ENCODE measurements at places on chromosomes 12 and 14.

DNA sequence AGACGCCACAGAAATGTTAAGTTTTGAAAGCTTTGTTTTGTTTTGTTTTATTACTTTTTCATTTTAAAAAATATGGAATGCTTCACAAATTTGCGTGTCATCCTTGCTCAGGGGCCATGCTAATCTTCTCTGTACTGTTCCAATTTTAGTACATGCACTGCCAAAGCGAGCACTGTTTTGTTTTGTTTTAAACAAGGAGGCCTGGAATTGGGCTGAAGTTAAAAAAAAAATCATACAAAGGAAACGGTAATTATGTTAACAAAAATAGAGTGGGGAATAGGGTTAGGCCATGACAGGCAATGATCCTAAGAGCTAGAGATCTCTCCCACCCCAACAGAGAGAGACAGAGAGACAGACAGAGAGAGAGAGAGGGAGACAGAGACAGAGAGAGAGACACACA lies 57.0 kb downstream of the ZFP36L1 start:
- DNase-seq, result no peak

DNA sequence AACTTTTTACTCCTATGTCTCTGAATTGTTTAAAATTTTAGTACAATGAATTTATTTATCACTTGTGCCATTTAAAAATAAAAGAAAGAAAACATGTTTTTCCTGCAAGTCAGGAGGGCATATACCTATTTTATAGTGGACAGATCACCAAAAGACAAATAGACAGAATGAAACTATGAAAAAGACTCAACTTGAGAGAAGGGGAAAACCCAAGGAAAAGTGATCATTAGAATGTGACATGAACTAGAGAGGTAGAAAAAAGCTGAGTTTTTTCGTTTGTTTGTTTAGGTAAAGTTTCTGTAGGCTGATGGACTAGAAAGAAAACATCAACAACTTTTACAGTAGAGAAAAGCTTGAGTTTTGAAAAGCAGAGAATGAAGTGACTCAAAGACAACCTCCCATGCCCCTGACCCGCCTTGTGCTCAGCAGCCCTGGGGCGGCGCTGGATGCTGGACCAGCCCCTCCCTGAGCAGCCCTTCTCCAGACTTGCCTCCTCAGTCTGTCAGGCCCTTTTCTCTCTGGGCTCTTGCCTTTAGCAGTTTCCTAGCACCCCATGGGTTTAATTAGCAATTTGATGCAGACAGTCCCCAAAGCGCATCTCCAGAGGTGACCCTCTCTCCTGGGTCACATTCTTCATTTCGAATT lies 95.1 kb upstream of the ARID2 start:
- no peak for DNase-seq

DNA sequence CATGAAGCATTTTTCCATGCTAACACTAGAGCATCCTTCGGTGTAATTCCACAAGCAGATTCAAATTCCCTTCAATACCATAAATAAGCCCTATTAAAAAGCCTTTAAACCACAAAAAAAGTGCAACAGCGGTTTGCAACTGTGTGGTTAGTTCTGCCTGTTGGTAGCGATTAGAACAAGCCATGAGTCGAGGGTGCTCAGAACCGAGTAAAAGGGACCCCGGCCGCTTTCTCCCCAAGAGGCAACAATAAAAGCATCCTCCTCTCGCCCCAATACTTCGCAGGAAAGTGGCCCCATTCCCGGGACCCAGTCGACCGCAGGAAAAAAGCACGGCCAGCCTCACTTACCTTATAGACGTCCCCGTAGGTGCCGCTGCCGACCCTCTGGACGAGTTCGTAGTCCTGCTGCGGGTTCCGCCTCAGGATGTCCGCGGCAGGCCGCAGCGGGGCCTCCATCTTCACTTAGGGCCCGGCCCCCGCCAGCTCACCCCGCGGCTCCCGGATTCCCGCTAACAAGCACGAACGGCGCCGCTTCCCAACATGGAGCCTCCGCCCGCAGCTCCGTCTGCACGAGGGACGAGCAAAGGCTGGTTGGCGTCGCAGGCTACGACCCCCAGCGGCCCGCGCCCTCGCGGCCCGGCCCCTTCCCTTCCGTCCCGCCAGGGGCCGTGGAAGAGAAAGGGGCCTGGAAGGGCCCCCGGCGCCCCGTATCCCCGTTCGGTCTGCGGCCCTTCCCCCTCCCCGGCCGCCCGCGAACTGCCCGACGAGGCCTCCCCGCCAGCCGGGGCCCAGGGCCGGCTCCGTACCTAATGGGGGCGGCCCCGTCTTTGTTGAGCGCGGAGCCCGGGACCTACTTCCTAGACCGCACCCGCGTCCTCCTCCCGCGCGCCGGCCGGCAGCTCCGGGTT lies 521 bp downstream of the MAP4K5 start:
- DNase-seq, result peak; percentile 46

GRCh38 chr12:101992091-101992490 lies 69.7 kb downstream of the WASHC3 start:
- no peak for DNase-seq

DNA sequence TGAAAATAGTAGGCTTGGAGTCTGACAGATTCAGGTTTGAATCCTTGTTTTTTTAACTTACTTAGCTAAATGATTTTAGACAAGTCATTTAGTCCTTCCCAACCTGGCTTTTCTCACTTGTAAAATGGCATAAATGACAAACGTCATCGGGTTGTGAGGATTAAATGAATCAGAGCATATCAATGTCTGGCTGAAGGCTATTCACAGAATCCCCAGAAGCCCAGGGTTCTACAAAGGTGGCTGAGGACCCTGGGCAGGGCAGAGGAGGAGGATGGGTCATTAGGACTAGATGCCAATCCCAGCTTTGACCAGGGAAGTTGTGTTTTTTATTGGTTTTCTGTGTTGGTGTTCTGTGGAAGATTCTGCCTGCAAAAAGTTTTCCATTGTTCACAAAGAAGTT lies 7.6 kb upstream of the PTPRB start:
- no peak for DNase-seq

- DNase-seq, result no peak
Measured at GRCh38 chr12:113815031-113815430, 151.1 kb downstream of the RBM19 start.

GRCh38 chr14:95410838-95411237 lies 91.1 kb upstream of the CLMN start:
- DNase-seq, result no peak

DNA sequence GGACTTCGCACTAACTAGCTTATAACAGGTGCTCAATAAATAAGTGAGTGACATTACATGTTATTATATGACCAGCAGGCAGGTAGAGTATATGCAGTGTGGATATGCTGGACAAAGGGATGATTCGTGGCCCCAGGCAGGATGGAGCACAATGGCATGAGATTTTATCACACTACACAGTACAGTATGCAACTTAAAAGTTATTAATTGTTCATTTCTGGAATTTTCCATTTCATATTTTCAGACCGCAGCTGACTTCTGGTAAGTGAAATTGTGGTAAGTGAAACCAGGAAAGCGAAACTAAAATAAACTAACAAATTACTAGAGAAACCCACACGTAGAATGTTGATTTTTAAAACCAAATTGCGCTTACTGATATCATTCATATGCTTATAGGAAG lies 3.3 kb downstream of the PARP11 start:
- DNase-seq, result no peak

DNA sequence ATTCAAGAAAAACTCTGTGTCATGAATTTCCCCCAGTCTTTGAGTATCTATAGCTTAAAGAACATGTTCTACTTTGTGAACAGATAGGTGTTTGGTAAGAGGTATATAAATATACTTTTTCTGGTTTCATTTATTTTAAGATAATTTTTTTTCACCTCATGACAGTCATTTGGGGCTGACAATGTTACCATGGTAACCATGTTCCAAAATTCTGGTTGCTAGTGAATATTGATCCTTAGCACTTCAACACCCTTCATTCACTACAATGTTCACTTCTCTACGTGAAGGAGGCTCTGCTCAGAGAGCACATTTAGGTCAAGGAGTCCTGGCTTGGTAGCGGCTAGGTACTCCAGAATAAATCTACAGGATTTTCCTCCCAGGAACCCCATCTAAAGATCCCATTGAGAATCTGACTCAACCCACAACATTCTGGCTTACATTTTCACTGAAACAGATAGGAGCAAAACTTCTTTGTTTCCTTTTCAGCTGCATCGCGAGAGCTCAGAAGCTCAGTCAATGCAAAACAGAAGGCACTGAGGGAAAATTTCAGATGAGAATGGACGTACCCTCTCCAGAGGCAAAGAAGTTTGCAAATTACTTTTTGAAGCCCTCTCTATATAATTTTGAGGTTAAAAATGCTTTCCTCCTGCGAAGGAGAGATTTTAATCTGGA lies 93.6 kb downstream of the ARF6 start:
- no peak for DNase-seq

DNA sequence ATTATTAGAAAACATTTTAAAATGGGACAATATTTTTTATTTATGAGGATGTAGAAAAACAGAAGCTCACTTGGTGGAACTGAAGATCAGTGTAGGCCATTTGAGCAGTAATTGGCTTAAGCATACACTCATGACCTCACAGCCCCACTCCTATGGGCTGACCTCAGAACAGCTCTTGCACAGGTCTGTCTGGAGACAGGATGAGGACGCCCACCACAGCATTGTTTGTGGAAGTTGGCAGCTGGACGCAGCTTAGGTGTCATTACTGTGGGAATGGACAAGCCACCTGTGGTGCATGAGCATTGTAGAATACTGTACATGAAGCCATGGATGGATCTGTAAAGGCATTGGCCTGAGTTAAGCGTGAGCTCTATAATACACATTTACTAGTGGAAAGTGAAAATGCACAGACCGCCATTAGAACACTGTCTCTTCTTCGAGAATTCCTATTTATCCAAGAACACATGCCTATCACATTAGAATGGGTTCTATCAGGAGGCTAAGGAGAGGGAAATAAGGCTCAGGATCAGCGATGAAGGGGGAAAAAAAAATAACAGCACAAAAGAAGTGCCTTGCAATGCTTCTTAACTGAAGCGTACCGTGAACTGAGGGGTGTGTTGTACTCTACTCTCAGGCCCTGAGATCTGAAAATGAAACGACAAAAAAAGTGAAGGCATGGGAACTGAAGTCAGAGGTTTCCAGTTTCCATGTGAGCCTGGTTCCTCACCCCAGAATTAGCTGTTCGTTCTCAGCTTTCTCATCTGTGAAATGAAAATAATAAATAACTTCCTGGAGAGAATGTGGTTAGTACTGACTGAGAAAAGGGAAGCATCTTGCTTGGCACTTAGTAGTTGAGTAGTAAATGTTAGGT lies 33.6 kb downstream of the KCNA1 start:
- no peak for DNase-seq

- DNase-seq, result no peak
Measured at GRCh38 chr12:93706824-93707223, 29.6 kb downstream of the CRADD start.

DNA sequence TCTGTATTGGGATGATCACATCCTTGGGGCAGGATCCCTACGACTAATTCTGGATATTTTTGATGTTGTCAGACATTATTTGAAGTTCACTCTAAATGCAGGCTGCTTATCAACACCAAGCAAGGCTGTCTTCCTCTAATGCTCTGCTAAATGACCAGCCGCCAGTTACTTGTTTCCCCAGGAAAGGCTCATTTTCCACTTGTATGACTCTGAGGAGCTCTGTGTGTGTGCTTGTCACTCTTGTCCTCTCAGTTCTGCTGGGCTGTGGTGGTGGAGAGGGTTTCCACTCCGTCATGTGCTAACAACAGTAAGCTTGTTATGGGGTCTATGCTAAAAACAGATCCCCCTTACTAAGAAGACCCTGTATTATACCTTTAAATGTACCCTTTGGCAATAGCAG lies 42.1 kb downstream of the ATL1 start:
- DNase-seq, result no peak
